Midbrain (tissue), 1 donor: ENCODE measurements at places on chromosomes 3 and 15.
A peak's percentile ranks its signal among the peaks of the same experiment; 100 is the strongest.

- no peak for DNase-seq
Measured at GRCh38 chr15:42159381-42160015, 3.1 kb upstream of the PLA2G4F start.

DNA sequence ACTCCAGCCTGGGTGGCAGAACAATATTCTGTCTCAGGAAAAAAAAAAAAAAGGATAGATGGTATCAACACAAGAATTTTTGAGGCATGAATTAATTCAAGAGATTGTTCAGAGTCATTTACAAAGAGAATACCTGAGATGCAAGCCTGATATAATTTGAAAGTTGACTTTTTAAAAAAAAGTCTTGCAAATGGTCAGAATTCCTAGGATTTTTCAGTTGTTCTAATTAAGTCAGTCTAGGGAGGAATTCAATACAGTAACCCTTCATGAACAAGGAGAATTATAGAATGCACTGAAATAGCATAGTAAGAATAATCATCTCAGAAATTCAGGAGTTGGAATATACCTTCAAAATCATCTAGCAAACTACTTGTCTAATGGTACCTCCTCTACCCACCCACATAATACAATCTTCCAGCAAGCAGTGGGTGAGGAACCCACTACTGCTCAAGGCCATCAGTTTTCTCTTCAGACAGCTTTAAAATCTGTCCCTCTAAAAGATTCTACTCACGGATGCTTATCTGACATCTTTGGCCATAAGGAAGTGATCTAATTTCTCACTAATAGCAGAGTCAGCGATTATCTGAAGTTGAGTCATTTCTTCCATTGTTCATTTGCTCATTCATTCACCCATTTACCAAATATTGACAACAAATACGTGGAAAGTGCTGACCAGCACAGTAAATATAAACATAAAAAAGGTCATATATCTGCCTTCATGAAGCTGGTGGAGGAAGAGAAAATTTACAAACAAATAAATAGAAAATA, 159.6 kb downstream of the GREM1 start:
- DNase-seq: no peak

GRCh38 chr15:26132811-26133210, 269.7 kb upstream of the ATP10A start:
- no peak for DNase-seq

DNA sequence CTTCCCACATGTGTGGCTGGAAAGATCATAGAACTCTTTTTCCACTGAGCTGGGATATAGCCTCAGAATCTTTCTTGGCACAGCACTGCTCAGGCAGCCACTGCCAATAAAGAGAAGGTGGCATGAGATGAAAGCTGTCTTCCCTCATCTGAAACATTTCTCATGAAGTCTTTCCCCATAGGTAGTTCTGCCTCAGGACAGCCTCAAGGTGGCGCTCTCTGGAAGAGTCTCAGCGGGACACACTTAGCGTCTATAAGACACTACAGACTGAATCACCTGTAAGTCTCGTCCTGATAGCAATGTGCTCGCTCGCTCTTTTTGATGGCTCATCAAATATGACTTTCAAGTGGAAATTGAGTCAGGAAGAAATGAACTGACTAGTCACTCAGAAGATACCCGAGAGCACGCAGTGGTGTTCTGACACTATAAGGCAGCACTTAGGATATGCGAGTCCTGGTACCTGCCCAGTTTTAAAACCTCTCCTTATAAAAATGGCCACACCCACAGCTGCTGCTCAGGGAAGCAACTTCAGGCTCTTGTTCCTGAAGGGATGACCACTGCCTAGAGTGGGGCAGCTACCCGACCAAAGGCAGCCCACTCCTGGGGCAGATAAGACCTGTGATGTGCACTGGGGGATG, 269.5 kb downstream of the SUCLG2 start:
- DNase-seq: no peak

- no peak for DNase-seq
Measured at GRCh38 chr3:187213616-187214015, 16.3 kb downstream of the RTP1 start.

- DNase-seq: no peak
Measured at GRCh38 chr15:26391567-26392194, 381.2 kb downstream of the GABRB3 start.

GRCh38 chr3:33664195-33664594, 53.9 kb downstream of the CLASP2 start:
- DNase-seq: no peak

DNA sequence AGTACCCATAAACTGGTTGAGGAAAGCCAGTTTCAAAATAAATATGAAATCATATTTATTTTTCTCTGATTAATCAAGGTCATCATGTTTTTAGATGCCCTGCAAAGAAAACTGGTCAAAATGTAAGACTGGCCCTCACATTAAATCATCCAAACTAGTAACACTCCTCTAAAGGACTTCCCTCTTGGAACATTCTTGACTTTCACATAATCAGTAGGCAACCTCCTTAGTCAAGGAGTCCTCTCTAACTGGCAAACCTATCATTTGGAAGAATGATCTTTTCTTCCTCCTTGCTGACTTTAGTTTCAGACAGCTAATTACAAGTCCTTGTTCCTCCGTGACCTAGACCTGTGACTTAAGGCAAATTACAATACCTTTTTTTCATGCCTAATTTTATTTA, 82.5 kb upstream of the DCBLD2 start:
- DNase-seq: no peak

DNA sequence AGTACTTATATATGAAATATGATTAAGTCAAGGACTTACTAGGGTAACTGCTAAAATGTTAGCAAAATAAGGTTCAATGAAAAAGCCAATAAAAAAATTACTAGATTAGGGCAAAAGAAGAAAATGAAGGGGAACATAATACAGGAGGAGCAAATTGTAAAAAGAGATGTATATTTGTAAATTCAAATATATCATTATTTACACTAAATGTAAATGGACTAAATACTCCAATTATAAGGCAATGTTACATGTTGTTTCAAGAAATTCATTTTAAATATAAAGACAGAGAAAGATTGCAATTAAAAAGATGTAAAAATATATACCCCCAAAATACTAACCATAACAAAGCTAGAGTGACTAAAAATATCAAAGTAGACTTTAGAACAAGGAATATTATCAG, 134.1 kb downstream of the EFHB start:
- DNase-seq: no peak

DNA sequence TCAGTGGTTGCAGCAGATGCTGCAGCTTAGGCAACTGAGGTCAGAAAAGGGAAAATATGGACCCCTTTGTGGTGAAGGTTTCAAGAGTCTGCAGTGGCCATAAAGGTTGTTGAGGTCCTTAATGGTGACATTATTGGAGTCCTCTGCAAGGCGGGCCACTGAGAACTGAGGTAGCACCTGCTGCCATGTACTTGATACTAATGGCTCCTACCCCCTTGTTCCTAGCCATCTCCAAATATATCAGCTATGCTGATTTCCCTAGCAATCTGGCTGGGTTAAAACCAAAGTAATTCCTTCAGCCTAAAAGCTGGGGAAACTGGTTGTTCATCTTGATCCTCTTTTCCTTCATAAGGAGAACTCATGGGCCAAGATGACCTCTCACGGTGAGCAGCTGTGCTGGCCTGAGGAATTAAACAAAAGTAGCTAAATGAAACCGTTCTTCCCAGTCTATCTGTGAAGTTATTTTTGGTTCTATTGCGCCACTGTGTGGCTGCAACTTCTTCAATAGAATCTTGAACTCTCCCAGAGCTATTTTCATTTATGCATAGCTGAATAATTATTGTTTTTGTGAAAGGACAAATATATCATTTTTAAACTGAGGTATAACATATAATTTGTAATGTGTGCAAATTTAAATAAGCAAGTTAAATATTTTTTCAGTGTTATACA, 76.1 kb upstream of the PLSCR4 start:
- DNase-seq: peak; percentile 38
